ENCODE measurements at places on chromosomes 16 and 17.

DNA sequence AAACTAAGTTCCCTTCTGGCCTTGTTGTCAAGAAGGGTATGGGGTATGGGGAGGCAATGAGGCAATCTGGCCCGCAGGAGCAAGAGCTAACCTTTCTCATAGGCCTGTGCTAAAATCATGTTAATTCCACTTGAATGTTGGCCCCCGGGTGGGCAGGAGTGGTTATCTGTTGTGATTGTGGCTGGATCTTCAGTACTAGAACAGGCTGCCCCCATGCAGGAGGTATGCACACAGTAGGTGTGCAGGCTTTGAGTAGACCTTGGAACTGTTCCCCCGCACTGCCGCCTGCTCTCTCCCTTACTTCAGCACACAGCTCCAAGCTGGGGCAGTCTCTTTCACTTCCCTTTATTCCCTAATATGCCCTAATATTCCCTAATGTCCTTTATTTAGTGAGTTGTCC lies 52.4 kb upstream of the TANGO6 start:
- DNase-seq = no peak

- no peak for DNase-seq
Observed at GRCh38 chr16:89230255-89230654, 12.8 kb downstream of the ZNF778 start.

DNA sequence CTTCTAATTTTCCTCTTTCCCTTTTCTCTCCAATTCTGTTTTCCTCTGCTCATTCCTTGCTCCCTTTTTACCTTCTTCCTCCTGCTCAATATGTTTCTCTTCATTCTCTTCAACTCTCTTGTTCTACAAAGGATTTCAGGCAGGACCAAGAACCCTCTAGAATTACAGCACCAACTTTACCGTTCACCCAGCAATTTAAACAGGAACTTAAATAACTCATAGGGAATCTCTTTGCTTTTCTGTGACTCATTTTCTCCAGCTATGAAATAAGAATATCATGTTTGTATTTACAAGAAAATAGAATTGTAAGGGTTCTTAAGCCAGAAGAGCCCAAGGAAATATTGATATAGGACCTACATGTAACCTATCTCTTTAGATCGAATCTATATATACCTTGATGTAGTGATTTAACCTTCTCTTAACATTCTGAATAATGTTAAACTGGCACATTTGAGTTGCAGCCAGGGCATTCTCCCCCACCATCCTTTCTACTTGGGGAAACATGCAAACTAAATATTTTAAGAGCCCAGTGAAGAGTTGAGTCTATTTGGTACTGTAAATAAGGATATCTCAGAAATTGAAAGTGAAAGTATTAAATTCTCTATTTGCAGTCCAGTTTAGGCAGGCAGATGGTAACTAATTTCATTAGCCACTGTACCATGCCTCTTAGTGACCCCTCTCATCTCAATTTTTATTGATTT lies 137.0 kb downstream of the ANKFN1 start:
- no peak for DNase-seq

GRCh38 chr16:84427553-84427952 lies 59.2 kb downstream of the ATP2C2 start:
- DNase-seq = no peak

GRCh38 chr17:17372856-17373520 lies 69.8 kb downstream of the NT5M start:
- no peak for DNase-seq

DNA sequence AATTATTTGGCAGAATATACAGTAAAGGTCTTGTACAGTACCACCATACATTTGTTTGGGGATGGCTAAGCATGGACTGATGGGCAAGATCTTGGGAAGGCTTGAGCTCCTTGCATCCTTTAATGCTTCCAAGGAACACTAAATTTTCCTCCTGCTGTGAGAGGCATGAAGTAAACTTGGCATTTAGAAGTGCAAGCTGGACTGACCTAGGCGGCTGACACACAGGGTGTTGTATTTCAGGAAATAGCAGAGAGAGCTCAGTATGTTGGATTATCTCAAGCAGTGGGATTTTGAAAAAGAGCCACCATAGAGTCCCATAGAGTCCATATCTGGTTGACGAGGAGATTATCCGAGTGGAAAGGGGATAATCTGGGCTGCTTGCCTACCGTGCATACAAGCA lies 2137.1 kb downstream of the TP53TG3F start:
- no peak for DNase-seq

DNA sequence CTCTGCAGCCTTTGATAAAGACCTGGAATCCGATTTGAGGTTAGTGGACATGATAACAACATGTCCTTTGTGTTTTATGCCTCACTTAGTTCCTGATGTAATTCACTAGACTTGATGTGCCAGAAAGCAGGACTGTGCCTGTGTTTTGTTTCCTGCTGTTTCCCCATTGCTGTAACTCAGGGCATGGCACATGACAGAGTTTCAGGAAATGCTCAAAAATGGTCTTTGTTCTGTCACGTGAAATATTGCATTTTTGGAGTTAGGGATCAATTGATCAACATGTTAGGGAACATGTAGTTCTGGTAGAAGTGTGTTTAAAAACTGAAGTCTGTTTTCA lies 32.8 kb downstream of the DHX38 start:
- DNase-seq = no peak

GRCh38 chr16:59605706-59606105 lies 871.6 kb upstream of the GOT2 start:
- DNase-seq = no peak

- no peak for DNase-seq
Observed at GRCh38 chr17:44279666-44280391, 11.9 kb upstream of the SLC4A1 start.

- DNase-seq = no peak
Observed at GRCh38 chr17:67476787-67477335, 99.8 kb downstream of the PITPNC1 start.

DNA sequence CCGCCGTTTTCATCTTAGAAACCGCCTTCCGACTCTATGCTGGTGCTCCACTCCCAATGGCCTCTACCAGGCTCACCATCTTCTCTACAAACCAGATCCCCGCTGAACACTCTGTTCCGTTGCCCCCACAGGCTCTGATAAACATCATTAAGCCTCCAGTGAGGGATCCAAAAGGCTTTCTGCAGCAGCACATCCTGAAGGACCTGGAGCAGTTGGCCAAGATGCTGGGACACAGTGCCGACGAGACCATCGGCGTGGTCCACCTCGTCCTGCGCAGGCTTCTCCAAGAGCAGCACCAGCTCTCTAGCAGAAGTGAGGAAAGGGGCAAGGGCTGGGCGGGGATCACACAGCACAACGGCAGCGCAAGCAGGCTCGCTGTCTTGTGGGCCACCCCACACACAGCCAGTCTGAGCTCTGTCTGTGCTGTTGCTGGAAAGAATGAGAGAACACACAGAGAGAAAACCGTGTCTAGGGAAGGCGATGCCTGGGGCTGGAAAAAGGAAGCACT lies 33.5 kb upstream of the ENDOV start:
- no peak for DNase-seq

GRCh38 chr17:60253048-60253447 lies 103.3 kb downstream of the CA4 start:
- no peak for DNase-seq

DNA sequence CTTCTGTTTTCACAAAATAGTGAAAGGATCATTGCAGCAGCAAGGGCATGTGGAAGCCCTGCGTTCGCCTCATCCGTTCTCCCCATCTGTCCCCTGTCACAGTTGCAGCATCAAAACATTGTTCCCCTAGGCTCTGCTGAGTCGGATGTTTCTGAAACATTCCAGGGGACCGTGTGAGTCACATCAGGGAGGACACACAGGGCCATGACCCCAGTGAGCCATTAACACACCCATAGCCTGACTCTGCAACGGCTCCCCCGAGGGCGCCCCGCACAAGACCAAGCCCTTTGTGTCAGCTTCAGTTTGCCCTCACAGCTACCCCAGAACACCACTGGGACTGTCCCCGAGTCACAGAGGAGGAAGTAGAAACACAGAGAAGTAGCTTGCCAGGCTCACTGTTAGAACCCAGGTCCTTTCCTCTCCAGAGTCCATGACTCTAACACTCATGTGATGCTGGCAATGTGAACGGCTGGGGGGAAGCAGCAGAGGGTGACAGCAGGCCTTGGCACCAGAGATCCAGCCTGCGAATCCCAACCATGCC lies 63.3 kb upstream of the HSBP1 start:
- no peak for DNase-seq

- DNase-seq = no peak
Observed at GRCh38 chr16:63596716-63597115, 1525.1 kb downstream of the CDH11 start.

- no peak for DNase-seq
Observed at GRCh38 chr16:48113001-48113400, 42.8 kb downstream of the ABCC12 start.

- DNase-seq = no peak
Observed at GRCh38 chr16:51755039-51755501, 604.0 kb upstream of the SALL1 start.

- no peak for DNase-seq
Observed at GRCh38 chr16:76370344-76370743, 93.1 kb downstream of the CNTNAP4 start.

DNA sequence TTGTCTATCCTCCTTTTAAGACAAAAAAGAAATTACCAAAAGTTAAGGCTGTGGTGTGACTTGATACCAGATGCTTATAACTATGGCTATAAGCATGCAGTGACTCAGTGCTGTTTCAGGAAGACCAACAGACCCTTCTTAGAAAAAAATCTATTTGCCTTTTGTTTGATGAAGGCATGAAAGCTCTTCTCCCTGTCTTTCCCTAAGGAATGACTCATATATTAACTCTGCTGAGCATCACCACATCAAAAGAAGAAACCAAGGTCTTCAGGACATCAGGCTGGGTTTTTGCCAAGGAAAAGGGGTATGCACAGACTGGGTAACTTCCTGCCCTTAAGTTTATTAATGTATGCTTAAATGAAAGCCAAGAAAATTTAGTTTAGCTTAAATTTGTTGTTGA lies 47.1 kb downstream of the VMP1 start:
- no peak for DNase-seq

DNA sequence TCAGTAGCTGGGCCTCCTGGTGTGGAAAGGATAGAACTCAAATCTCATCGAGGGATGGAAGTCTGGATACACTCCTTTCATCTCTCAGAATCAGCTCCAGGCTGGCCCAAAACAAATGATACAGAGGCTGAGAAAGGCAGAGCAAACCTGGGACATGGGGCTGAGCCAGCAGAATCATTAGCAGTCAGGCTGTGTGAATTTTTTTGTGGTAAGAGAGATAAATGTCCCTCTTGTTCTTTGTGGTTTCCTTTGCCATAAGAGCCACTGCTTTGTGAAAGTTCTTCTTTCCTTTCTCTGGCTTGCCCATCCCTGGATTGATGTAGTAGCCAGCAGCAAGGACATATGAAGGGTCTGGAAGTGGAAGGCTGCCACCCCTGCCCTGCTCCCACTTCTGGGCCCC lies 146.2 kb downstream of the CDH13 start:
- no peak for DNase-seq

- no peak for DNase-seq
Observed at GRCh38 chr16:66289051-66289680, 77.3 kb upstream of the CDH5 start.

- no peak for DNase-seq
Observed at GRCh38 chr16:49866595-49867071, 10.7 kb upstream of the ZNF423 start.

- no peak for DNase-seq
Observed at GRCh38 chr16:27174007-27174406, 29.3 kb upstream of the KDM8 start.

DNA sequence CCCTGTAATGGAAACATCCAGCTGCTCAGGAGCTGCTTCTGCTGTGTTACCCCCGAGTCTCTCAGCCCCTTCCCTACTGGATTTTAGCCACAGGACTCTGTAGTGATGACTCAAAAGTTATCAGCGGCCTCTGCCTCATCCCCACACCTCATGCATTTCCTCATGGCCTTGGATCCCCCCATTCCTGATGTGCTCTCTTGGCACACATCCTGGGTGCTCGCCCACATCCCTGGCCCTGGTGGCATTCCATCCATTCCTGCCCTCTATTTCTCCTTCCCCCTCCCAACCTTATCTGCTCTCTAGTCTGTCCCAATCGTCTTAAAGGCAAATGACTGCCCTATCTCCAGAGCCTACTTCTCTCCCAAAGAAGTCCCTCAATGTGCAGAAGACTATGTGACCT lies 24.6 kb downstream of the MARF1 start:
- no peak for DNase-seq

- no peak for DNase-seq
Observed at GRCh38 chr17:8366231-8366630, 10.3 kb downstream of the KRABD2 start.

DNA sequence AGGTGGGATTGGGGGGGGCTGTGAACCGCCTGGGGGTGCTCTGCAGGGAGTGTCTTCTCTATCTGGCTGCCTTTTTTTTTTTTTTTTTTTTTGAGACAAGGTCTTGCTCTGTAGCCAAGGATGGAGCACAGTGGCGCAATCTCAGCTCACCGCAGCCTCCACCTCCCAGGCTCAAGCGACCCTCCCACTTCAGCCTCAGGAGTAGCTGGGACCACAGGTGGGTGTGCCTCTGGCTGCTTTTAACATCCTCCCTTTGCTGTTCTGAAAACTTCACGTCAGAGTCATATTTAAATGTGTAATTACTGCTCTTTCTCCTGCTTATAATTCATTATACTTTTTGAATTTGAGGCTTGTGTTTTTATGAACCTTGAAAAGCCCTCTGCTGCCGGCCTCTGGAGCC lies 78.4 kb downstream of the ZNF778 start:
- DNase-seq = no peak

- no peak for DNase-seq
Observed at GRCh38 chr16:59216291-59216690, 482.2 kb upstream of the GOT2 start.

GRCh38 chr16:11857161-11857560 lies 5.8 kb upstream of the RSL1D1 start:
- no peak for DNase-seq

DNA sequence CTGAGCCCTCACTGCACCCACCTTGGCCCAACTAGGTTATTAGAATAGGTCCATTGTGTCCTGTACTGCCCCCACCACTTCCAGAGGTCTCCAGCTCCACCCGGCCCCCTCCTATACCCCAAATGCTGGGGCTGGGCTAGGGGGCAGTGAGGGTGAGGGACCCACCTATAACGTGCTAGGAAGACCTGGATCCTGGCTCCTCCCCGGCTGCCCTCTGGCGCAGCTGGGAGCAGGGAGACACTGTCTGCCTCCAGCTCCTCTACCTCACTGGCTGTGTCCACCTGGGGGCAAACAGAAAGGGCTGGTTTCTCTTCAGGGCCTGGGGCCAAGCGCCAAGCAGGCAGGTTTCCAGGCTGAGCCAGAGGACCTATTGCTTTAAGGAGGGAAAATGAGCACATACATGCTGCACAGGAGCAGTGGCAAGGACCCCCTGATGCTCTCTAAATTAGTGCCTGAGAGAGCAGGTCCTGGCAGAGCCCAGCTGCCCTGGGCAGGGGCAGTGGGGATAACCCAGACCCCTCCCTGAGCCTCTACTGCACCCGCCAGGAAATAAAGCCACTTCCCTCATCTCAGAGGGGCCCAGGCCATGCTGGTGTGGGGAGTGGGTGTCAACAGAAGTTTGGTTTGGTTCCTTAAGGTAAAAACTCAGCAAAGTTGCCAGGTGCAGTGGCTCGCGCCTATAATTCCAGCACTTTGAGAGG lies 12.2 kb downstream of the TSPOAP1 start:
- no peak for DNase-seq

All from left renal cortex interstitium (tissue), 4 donors.